Activated T-cell treated with anti-CD3 and anti-CD28 coated beads for 48 hours (primary cell): ENCODE measurements at places on chromosomes 7 and 10.

DNA sequence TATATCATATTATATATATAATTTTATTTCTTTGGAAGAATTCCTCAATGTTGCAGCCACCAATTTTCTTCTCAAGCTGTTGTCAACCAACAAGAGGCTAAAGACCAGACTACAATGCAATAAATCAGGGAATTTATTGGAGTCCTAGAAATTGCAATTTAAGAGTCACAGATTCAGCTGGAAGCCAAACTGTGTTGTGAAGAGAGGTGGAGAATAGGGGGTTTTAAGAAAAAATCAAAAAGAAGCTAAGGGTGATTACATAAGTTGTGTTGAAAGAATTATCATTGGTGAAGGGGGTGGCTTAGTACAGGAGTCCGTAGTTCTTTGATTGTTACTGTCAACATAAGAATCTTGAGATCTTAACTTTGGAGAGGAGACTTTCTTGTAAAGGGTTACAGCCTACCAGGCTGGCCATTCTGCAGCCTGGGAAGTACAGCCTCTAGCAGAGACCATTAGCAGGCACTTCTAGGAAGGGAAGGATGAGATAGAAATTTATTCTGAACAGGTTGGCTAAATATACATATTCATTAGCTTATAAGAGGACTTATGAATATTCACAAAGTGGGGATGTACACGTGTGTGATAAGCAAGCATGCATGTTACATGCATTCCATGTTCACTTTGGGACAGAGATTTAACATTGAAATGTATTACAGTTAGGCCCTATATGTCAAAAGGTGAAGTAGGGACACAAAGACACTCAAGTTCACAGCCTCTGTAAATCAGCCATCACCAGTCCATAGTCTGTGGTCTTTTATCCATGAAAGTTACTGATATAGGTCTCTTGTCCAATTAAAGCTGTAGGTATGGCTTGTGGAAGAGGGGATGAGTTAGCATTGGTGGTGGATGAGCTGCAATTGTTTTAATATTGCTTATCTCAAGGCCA lies 8.3 kb upstream of the TMEM168 start:
- no peak for DNase-seq

DNA sequence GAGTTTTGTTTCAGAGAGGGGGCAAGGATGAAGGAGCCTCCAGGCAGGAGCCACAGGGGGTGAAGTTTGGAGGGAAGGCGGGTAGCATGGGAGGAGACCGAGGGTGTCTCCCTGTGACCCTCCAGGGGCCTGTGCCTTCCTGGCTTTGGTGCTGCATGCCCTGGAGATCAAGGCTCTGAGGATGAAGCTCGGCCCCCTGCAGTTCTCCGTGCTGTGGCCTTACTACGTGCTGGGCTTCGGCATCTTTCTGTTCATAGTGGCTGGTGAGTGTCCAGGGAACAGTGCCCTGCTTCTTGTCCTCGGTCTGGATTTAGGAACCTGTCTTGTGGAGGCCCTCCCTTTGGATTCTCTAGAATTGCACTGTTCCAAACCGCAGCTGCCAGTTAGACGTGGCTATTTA lies 9.2 kb upstream of the ZSCAN25 start:
- no peak for DNase-seq

- no peak for DNase-seq
These were observed 168.2 kb downstream of the SKAP2 start for GRCh38 chr7:26696161-26696560.

- no peak for DNase-seq
These were observed 116.2 kb downstream of the CDH23 start for GRCh38 chr10:71512761-71513539.

GRCh38 chr7:44727158-44727936 lies 21.3 kb upstream of the ZMIZ2 start:
- DNase-seq = no peak

DNA sequence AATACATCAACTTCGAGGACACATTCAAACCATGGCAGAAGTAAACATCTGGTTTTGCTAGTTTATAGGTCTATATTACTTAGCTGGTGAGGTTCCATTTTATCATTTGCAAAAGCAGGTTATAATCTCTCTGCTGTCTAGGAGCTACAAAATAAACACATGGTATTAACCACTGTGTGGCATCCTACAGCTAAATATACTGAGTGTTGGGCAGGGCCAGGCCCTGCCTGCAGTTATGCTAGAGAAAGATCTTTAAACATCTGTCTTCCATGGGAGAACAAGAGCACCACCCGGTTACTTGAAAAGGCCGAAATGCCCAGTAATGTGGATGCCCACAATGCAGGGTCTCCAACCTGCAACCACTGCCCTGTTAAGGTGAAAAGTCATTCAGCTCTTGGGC lies 20.6 kb upstream of the FKBP9 start:
- DNase-seq = no peak
